ENCODE measurements at places on chromosomes 16 and 17.

- no peak for DNase-seq
These were observed 22.4 kb upstream of the EIF1 start for GRCh38 chr17:41666237-41666641.

DNA sequence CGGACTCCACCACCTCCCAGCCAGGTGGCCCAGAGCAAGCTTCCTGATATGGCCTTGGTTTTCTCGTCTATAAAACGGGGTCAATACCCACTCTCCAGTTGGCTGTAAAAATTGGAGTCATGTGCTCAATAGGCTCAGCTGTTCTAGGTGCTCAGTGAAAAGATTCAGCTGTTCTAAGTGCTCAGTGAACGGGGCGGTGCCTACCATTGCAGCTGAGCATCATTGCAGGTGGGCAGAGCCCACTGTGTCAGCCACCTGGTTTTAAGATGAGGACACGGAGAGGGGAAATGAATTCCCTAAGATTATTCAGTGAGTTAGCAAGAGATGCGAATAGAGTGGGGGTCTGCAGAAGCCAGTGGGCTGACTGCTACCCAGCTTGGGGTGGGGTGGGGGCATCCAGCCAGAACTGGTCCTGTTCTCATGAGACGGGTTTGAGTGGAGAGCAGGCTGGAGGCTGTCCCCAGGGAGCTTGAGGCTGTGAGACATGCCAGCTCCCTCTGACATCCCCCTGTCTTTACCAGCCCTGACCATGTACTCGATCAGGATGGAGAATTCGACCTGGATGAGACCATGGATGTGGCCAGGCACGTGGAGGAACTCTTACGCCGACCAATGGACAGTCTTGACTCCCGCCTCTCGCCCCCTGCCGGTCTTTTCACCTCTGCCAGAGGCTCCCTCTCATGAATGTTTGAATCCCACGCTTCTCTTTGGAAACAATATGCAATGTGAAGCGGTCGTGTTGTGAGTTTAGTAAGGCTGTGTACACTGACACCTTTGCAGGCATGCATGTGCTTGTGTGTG is 21.9 kb downstream of the STAT5A start:
- no peak for DNase-seq

DNA sequence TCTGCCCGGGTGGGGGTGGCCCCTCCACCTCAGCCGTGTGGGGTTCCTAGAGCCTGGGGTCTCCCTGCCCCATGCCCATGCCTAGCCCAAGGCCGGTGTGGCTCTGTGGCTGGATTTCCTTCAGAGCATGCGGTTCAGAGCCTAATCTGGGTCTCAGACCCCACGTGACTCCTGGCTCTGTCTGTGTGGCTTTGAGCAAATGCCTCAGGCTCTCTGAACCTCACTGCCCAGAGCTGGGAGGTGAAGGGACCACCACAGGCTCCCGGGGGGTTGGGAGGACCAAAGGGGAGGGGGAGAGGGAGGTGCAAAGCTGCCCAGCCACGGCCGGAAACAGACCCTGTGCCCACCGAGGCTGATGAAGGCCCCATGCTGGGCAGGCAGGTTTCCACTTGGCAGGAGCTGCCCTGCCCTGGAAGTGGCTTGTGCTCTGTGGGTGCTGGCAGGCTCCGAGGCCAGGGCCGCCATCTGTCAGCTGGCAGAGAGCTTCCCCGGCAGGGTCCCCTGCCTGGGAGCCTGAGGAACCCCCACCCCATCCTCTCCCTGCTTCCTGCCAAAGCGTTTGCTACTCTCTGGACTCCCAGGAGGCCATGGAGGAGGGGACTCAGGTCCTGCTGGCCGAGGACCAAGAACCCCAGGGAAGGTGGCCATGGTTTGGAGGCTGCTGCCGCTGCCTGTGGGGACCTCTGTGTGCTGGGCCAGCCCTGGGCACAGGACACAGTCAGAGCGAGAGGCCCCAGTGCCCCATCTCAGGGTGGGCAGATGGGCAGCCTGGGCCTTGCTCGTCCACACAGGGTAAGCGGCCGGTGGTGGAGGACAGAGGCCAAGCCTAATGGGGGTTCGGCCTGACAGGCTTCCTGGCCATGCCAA is 4.0 kb downstream of the CDH15 start:
- no peak for DNase-seq

- DNase-seq: no peak
These were observed 13.9 kb downstream of the TOP3A start for GRCh38 chr17:18300725-18301480.

DNA sequence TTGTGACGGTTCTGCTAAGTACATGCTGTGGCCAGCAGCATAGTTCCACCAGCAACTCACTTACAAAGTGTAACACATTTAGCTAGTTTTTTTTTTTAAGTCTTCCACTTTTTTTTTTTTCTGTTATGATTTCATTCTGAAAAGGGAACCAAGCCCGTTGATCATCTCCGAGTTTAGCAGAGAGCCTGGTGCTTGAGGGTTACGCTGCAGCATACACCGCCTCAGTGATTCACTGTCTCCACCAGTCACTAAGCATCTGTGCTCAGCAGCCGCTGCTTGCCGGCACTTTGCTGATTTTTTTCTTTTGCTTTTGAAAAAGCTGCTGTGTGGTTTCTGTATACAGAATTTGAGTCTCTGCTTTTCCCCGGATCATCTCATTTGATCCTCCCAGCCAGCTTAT is 194.5 kb upstream of the CDH13 start:
- no peak for DNase-seq

Measured in gastrocnemius medialis (tissue), 4 donors.